ENCODE measurements at places on chromosomes 3 and 15.

DNA sequence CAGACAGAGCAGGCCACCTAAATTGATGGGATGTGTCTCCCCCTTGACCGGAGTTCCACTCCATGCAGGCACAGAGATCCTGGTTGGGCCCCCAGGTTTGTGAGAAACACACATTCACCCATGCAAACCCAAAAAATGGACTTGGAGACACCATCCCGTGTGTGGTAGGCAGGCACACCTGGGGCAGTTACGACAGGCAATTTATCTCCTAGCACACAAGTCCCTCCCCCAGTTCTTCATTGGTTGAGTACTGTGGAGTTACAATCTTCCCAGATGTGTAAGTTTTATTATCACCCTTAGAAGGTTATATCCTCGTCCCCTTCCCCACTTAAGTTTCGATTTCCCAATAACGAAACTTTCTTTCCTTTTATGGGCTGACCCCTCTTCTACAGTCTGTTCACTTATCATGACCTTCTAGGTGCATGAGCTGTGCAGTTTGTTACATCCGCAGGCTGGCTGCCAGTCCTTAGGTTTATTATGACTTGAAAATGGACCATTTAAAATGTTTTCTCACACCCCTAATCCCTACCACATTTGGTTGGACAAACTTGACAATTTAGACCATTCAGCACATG lies 27.3 kb downstream of the ARL8B start:
- DNase-seq: no peak

DNA sequence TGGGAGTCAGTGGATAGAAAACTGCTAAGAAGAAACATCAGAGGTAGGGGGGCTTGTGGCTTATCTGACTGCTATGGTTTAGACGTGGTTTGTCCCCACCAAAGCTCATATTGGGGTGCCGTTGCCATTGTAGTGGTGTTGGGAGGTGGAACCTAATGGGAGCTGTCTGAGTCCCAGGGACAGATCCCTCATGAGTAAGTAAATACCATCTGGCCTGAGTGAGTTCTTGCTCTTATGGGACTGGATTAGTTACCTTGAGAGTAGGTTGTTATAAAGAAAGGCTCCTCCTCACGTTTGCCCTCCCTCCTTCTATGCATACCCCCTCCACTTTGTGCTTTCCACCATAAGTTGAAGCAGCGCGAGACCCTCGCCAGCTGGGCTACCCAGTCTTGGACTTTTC lies 53.4 kb upstream of the VILL start:
- no peak for DNase-seq

- DNase-seq: no peak
These were observed 441.7 kb downstream of the TBL1XR1 start for GRCh38 chr3:176755552-176755951.

- no peak for DNase-seq
These were observed 10.9 kb downstream of the RTP1 start for GRCh38 chr3:187208159-187208558.

DNA sequence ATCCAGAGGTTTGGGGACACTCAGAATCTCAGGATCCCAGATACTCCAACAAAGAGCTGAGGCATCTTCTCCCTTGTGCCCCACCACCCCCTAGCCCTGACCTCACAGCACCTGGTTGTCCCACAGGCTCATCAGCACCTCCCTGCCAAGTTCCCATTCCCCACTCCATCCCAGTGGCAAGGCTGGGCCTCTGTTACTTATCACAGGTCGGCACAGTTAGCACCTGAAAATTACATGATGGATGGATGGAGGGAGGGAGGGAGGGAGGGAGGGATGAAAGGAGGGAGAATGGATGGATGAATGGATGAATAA lies 12.8 kb downstream of the MYL3 start:
- no peak for DNase-seq

GRCh38 chr15:57017024-57017423 lies 98.6 kb downstream of the TCF12 start:
- DNase-seq: no peak

- DNase-seq: peak; percentile 44
These were observed 19.1 kb upstream of the ADGRG7 start for GRCh38 chr3:100590114-100590839.

GRCh38 chr3:134059671-134060560 lies 30.2 kb upstream of the SLCO2A1 start:
- DNase-seq: no peak

GRCh38 chr3:171064461-171064860 lies 37.9 kb upstream of the SLC2A2 start:
- DNase-seq: no peak

DNA sequence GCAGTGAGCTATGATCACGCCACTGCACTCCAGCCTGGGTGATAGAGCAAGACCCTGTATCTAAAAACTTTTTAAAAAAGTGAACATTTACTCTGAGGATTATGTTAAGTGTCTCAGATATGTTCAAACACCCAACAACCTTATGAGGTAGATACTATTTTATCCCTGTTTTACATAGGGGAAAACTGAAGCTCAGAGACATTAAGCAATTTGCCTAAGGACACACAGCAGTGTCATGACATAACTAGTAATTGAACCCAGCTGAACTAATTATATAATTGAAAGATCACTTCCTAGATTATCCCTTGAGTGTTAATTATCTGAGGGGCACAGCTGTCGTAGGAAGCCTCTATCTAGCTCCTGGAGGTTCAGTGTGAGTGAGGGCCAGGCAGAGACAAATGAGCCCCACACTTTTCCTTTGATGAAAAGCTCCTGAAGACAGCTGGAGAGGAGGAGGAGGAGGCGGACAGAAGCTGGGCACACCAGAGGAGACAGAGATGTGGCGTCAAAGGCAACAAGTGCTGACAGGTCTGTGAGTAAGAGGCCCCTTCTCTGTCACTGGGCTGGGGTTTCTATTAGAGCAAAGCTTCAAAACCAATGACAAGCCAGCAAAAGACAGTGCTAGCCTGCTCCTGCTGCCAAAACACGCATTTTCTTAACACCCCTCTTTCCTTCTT lies 20.5 kb downstream of the TRH start:
- DNase-seq: no peak

- DNase-seq: no peak
These were observed 40.7 kb upstream of the KBTBD8 start for GRCh38 chr3:66957367-66957766.

- DNase-seq: no peak
These were observed 12.7 kb downstream of the PLXND1 start for GRCh38 chr3:129593595-129594339.

GRCh38 chr15:60162251-60162967 lies 158.3 kb downstream of the FOXB1 start:
- no peak for DNase-seq

GRCh38 chr3:71879089-71879488 lies 94.1 kb upstream of the PROK2 start:
- DNase-seq: no peak

DNA sequence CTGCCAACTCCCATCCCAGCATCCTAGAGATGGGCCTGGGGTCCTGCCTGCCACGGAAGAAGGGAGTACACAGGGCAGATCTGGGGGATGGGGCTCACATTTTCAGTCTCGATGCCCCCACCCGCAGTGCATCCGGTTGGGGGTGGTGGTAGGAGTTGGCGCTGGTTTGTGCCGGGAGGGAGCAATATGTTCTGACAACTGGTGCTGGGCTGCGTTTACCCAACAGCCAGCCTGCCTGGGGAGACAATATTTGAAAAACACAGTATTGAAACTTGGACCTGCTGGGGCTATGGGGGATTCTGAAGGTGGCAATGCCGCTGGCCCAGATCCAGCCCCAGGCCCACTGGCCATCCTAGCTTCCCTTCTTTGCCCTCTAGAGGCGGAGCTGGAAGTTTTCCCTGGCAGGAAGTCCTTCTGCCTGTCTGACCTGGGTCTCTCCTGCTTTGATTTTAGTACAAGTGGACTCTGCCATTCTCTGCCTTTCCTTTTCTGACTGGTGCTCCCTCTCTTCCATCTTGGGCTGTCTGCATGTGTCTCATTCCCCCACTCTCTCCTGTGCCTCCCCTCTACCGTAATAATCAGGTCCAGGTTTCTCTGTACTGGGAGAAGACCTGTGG lies 3.5 kb downstream of the SEMA3F start:
- no peak for DNase-seq

- DNase-seq: no peak
These were observed 1.3 kb downstream of the CFAP100 start for GRCh38 chr3:126395846-126396513.

GRCh38 chr15:67083135-67083762 lies 17.8 kb downstream of the SMAD3 start:
- DNase-seq: no peak

- no peak for DNase-seq
These were observed 5.8 kb downstream of the TOPBP1 start for GRCh38 chr3:133655731-133656515.

DNA sequence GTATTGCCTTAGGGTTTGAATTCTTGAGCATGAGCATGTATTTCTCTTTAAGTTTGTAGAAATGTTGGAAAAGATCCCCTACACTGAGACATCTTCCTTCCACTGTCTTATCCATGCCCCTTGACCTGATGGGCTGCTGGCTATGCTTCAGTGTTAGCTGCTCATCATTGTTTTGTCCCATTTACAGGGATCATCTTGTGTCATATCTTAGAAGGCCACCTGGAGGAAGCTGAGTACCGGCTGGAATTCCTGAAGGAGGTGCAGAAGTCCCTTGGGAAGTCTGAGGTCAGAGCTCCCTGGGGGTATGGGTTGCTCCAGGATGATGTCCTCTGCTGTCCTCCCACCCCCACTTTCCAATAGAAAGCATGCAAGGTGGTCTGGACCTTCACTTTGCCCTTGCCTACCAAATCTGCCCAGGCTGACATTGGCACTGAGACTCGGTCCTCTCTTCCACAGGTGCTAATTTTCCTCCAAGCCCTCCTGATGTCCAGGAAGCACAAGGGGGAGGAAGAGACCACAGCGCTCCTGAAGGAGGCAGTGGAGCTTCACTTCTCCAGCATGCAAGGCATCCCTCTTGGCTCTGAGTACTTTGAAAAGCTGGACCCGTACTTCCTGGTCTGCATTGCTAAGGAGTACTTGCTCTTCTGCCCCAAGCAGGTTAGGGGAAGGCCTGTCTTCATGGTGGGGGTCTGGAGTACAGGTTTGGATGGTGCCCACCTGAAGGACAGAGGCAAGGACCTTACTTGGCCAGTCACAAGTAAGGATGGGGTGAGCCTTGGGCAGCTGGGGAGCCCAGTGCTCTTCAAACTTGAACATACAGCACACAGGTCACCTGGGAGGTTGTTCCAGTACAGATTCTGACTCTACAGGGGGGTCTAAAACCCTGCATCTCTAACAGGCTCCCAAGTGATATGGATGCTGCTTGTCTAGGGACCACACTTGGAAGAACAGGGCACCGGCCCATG lies 17.7 kb downstream of the TTC21A start:
- no peak for DNase-seq

DNA sequence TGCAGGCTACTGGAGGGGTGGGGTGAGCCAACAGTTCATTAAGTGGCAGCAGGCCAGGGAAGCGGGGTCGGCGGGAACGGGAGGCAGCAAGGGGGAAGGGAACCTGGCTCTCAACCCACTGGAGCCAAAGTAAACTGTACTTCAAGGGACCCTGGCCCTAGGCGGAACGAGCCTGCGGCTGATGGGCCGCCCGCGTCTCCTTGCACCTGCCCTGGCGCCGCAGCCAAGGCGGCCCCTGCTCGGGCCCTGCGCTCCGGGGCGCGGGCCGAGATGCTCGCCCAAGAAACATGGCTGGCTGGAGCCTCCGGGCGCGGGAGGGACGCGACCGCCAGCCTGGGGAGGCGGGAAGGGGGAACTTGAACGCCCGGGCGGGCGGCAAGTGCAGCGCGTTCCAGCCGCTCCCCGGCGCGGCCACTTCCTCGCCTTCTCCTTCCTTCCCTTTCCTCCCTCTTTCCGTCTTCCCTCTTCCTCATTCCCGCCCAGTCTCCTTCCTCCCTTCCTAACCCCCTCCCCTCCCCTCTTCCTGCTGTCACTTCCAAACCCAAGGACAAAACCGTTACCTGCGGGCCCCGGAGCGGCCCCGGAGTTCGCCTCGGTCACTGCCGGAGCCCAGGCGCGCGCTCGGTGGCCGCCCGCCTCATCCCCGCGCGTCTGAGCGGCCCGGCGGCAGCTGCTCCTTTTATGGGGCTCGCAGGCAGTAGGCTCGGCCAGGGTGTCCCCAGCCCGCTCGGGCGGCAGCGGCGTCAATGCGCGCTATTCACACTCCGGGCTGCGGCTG lies 489.7 kb downstream of the MAGI1 start:
- DNase-seq: no peak

GRCh38 chr15:95323796-95324195 lies 1006.7 kb upstream of the NR2F2 start:
- DNase-seq: no peak

- no peak for DNase-seq
These were observed 18.2 kb upstream of the SACM1L start for GRCh38 chr3:45670991-45671390.

DNA sequence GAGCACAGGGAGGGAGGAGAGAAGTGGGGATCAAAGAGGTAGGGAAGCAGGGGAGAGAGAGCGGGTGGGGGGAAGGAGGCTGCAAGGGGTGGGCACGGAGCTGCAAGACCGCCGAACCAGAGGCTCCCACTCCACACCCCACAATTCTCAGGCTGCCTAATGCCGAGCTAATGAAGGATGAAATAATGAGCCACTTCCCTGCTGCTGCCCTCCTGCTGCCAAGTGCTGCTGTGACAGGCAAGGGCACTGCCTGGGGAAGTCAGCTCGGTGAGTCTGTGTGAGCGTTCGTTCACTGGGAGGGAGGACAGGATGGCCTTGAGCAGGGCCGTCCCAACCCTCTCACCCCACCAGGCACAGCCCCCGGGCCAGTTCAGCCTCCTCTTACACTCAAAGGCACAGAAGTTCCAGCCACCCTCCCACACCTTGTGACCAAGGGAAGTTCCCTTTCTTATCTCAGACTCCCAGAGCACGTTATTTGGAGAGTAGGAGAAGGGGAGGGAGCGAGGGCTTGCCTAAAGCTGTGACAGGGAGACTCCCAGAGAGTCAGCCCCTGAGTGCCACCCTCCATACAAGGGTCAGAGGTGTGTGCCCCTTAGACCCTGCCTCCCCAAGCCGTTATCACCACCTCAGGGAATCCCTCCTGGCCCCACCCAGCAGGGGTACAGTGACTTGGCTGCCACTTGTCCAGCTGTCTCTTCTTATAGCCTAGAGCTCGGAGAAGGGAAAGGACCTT lies 12.4 kb downstream of the GLYCTK start:
- DNase-seq: no peak

DNA sequence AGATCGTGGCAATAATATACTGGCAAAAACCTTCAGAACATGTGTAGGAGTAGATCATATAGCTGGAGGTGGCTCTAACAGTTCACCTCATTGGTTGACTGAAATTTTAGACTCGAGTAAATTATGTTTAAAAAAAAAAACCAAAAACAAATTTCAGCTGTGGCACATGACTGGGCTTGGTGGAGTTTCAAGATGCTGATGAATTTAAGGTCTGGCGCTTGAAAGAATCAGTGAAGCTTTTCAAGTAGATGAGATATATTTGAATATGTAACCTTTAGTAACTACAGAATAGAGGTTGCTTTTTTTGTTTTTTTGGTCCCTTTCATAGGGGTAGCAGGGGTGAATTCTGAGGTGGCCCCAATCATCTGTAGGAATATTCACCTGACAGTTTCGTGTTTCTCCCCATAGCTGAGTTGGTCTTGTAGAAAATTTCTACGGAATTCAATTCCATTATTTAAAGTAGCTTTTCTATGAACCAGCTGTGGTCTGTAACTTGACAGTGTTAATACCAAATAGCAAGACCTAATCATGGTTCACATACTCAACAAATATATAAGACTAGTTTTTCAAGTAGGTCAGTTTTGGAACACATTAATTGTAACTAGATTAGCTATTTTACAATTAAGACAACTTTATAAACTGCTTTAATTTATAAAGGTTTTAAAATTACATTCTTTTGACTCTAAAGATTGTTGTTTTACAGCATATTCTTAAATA lies 65.6 kb downstream of the MAP4 start:
- no peak for DNase-seq

GRCh38 chr3:14143271-14144225 lies 18.7 kb downstream of the TMEM43 start:
- peak; percentile 83 for DNase-seq
